ENCODE measurements at places on chromosomes 1 and 21.

GRCh38 chr1:29230553-29231378, at the start of gene MECR:
MECR (minus strand) TSS chr1:29230934; CDS start chr1:29230906, 28 bp downstream.
- DNase-seq = peak; percentile 93

DNA sequence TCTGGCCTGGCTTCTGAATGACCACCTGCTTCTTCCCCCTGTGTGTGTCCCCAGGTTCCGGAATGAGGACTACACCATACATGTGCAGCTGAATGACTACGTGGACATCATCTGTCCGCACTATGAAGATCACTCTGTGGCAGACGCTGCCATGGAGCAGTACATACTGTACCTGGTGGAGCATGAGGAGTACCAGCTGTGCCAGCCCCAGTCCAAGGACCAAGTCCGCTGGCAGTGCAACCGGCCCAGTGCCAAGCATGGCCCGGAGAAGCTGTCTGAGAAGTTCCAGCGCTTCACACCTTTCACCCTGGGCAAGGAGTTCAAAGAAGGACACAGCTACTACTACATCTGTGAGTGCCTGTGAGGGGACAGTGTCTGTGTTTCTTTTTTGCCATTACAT, 3.6 kb downstream of the EFNA1 start:
- no peak for DNase-seq

GRCh38 chr1:210263963-210264362, 31.4 kb downstream of the SERTAD4 start:
- DNase-seq = no peak

- DNase-seq = no peak
These were observed 271.0 kb downstream of the DSCAM start for GRCh38 chr21:40575976-40576375.

DNA sequence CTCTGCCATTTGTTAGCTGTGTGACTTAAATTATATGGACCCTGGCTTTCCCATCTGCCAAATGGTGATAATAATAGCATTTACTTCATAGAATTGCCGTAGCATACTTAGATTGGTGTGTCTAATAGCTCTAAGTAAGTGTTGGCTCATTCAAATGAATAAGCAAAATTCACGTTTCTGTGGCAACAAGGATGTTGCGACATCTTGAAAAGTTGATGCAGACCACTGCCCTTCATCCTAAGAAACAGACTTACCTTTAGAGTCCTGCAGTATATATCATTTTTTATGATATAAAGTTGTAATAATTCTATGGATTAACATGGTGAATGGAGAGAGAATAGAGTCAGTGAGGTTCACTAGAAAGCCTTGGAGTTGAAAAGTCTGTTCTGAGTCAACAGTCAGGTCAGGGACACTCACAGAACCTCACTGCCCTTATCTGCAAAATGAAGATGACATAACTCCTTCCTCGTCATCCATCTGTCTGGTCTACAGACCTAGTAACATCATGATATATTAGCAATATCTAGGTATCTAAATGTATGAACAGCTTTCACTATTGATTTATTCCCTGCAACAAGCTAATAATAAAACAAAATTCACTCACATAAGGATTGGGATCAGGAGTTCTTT, 167.3 kb upstream of the C8B start:
- DNase-seq = no peak

GRCh38 chr1:198556971-198557370, 16.5 kb upstream of the ATP6V1G3 start:
- DNase-seq = no peak

- no peak for DNase-seq
These were observed 10.4 kb upstream of the GALE start for GRCh38 chr1:23810818-23811540.

DNA sequence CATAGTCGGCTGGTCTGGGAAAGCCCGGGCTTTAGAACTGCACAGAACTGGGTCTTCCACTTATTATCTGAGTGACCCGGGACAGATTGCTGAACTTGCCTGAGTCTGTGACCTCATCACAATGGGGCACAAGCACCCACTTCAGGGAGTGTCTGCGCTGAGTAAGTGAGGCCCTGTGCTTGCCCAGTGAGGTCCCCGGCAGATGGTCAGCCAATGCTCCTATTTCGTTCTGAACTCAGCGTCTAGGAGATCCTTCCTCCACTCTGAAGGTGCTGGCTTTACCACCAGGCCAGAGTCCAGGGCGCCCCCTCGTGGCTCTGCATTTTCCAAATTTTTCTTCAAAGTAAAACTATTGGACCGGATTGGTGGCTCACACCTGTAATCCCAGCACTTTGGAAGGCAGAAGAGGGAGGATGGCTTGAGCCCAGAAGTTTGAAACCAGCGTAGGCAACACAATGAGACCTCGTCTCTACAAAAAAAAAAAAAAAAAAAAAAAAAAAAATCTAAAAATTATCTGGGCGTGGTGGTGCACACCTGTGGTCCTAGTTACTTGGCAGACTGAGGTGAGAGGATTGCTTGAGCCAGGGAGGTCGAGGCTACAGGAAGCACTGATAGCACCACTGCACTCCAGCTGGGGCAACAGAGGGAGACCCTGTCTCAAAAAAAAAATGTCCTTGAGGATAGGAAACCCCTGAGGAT, 61.7 kb downstream of the FCRL5 start:
- no peak for DNase-seq

- DNase-seq = no peak
These were observed 29.0 kb downstream of the RBM11 start for GRCh38 chr21:14244911-14245310.

GRCh38 chr1:175152006-175152652, 40.4 kb downstream of the KIAA0040 start:
- DNase-seq = peak; percentile 56

DNA sequence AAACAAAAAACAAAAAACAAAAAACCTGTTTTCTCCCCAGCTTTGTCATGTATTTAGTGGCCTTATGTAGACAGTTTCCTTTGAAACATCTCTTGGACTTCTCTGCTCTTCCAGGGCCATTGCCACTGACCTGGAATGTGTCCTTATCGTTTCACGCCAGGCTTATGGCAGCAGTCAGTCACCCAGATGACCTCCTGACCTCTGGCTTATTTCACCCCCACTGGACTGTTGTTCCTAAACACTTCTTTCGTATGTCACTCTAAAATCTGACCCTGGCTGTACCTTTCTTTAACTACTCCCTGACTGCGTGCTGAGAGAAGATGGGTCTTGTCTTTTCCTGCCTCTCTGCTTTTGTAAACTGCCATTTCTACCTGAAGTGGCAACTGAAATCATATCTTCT, 9.1 kb downstream of the LGALS8 start:
- no peak for DNase-seq

GRCh38 chr1:12485231-12486058, 132.6 kb downstream of the DHRS3 start:
- DNase-seq = no peak

GRCh38 chr1:30648408-30649000, 74.9 kb downstream of the MATN1 start:
- no peak for DNase-seq

DNA sequence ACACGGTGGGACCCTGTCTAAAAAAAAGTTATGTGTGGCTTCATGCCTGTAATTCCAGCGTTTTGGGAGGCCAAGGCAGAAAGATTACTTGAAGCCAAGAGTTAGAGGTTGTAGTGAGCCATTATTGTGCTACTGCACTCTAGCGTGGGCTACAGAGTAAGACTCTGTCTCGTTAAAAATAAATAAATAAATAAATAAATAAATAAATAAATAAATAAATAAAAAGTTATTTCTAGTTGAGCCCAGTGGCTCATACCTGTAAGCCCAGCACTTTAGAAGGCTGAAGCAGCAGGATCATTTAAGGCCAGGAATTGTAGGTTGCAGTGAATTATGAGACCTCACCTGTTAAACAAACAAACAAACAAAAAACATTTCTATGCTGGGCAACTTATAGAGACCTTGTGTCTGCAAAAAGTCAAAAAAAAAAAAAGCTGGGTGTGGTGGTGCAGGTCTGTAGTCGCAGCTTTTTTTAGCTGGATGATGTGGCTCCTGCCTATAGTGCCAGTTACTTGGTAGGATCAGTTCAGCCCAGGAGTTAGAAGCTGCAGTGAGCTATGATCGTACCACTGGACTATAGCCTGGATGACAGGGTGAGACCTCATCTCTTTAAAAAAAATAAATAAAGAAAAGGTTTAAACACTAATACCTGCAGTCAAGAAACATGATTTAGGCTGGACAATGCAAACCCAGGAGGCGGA, 25.6 kb downstream of the GON4L start:
- no peak for DNase-seq

DNA sequence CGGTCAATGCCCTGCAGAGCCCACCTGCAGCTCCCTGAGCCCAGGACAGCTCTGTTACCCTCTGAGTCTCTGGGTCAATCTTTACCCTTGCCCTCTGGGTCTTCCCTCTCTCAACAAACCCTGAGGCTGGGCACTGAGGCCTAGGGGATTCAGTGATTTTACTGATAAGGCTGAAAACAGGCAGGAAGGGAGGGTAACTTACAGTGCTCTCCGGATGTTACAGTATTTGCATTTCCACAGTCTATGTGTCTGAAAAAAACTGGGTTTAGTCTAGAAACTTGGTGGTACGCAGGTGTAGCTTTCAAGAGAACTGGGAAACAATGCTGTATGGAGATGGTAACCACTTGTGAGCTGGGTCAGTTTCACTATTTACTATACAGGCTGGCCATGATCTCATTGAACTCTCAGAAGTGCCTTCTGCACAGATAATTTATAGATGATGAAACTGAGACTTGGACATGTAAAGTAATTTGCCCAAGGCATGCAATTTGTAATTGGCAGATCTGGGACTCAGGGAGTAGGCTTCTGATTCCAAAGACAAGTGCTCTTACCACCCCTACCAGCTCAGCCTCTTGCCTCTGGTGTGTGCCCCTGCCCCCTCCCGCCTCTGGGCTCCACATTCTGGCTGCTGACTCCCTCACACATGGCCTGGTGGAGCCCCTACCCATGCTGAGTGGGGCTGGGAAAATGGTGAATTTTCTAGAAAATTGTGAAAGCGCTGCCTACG, 48.8 kb downstream of the TENT5C start:
- no peak for DNase-seq

GRCh38 chr1:89627596-89627962, 5.3 kb upstream of the LRRC8C start:
- no peak for DNase-seq

GRCh38 chr1:21149430-21149854, 27.3 kb downstream of the EIF4G3 start:
- DNase-seq = no peak

- no peak for DNase-seq
These were observed 8.2 kb downstream of the OR10T2 start for GRCh38 chr1:158391099-158391498.

DNA sequence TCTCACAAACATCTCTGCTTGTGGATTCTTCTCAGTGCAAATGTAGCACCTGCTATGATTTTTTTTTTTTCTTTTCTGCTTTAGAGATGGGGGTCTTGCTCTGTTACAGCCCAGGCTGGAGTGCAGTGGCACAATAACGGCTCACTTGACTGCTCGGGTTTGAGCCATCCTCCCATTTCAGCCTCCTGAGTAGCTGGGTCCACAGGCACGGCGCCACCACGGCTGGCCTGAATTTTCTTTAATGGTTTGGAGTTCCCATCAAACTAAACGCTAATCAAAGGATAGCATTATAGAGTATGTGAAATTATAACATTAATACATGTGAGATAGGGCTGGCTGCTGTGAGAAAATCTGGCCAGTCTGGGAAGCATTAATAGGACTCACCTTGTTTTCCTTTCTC, 7.2 kb upstream of the PTGER3 start:
- DNase-seq = no peak

DNA sequence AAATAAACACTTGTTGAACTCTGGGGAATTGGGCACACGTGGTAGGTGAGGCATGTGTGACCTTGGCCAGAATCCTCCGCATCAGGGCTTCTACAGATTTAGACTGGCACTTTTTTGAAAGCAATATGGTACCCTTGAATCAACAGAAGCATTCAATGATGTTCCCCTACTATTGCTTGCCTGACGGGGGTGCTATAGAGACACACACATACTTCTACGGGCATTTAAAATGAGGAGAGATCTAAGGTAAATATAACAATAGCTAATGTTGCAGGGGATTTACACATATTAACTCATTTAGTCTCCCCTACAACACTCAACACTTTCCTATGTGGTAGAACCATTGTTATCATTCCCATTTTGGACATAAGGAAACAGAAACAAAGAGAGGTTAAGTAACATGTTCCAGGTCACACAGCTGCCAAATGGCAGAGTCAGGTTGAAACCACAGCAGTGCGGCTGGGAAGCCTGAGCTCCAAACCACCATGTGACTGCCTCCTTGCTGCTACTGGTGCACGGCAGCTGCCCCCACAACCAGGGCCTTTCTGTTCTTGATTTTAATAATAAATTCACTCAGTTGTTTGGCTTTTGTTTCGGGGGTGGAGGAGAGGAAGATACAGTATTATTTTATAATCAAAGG, 147.4 kb downstream of the ZNF281 start:
- DNase-seq = no peak

DNA sequence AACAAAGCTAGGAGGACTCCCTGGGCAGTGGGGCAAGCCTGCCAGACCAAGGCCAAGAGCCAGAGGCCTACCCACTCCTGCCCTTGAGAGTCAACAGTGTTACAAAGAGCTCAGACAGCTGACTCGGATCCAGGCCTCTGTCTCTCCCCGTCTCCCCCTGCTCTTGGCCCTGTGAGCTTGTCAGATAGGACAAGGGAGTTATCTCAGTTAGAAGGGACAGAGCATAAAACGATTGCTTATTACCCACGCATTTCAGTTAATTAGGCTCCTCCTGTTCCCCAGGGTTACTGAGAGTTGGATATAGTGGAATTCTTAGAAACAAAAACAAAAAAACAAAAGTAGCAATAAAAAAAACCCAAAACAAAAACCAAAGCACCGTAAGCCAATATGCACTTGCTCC, 1.3 kb downstream of the SLC41A1 start:
- no peak for DNase-seq

- DNase-seq = no peak
These were observed 24.0 kb downstream of the RGS4 start for GRCh38 chr1:163093169-163093568.

DNA sequence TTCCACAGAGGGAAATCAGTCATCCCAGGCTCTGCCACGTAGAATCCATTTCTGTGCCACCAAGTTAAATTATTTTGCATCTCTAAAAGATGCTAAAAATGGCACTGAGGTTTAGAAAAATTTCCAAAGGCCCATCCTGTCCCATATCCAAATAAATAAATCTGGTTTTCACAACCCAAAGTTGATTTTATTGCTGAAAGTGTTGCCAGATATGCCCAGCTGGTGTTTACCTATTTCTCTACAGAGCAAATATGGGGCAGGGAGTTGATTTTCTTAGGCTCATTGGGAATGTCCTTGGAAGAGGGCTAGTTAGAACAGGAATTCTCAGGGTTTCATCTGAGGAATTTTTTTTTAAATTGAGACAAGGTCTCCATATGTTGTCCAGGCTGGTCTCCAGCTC, 19.0 kb downstream of the MAP1LC3C start:
- no peak for DNase-seq
